ENCODE measurements at places on chromosomes 13 and 19.

GRCh38 chr13:113758651-113759524 is at the start of gene TMEM255B:
Gene TMEM255B (plus strand): TSS chr13:113759226. CDS start chr13:113759270, 44 bp downstream.
- peak within 1 kb of the TSS; percentile 99 for H3K4me3 ChIP-seq
- H3K27me3 ChIP-seq, result peaks cover 12% of the 10 kb centered on the region
- peaks cover 57% of the 10 kb centered on the region for H3K4me1 ChIP-seq
- DNase-seq, result peak; percentile 91
- peak within 1 kb of the TSS; percentile 93 for H3K27ac ChIP-seq
- peaks cover 27% of the 10 kb centered on the region for H3K36me3 ChIP-seq

- peak overlapping the region; percentile 25 for H3K27ac ChIP-seq
- no peak overlapping the region for H3K4me3 ChIP-seq
- DNase-seq, result no peak
- no peaks in the 10 kb centered on the region for H3K27me3 ChIP-seq
- peaks cover 5% of the 10 kb centered on the region for H3K4me1 ChIP-seq
Measured at GRCh38 chr13:34156841-34157365, 339.0 kb downstream of the RFC3 start.

GRCh38 chr19:47107202-47107952 is 6.2 kb downstream of the ZC3H4 start:
- peaks cover 37% of the 10 kb centered on the region for H3K4me1 ChIP-seq
- H3K4me3 ChIP-seq, result no peak overlapping the region
- peak overlapping the region; percentile 52 for H3K27ac ChIP-seq
- DNase-seq, result no peak
- H3K36me3 ChIP-seq, result peaks cover 22% of the 10 kb centered on the region

DNA sequence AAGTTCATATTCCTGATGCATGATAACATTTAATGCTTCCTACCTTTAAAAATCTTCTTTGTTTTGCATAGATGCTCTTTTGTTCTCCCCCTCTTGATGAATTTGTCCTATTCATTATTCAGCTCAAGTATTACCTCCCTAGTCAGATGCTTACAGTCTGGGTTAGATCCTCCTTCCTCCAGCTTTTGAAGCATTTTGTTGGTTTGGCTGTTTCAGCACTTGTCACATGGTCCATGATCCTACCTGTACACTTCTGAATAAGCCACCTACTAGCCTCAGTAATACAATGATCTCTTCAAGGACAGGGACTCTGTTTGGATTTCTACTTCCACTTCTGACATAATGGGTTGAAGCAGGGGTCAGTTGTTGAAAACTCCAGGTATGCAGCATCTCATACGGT is 37.4 kb downstream of the N4BP2L1 start:
- H3K27ac ChIP-seq, result no peak overlapping the region
- no peaks in the 10 kb centered on the region for H3K27me3 ChIP-seq
- H3K4me1 ChIP-seq, result no peaks in the 10 kb centered on the region
- H3K36me3 ChIP-seq, result no peaks in the 10 kb centered on the region
- H3K4me3 ChIP-seq, result no peak overlapping the region

GRCh38 chr13:52395704-52396103 is 10.3 kb downstream of the THSD1 start:
- no peak for DNase-seq
- H3K27me3 ChIP-seq, result peaks cover 12% of the 10 kb centered on the region
- H3K27ac ChIP-seq, result peak overlapping the region; percentile 86
- H3K36me3 ChIP-seq, result peaks cover 75% of the 10 kb centered on the region
- H3K4me1 ChIP-seq, result peaks cover 88% of the 10 kb centered on the region

DNA sequence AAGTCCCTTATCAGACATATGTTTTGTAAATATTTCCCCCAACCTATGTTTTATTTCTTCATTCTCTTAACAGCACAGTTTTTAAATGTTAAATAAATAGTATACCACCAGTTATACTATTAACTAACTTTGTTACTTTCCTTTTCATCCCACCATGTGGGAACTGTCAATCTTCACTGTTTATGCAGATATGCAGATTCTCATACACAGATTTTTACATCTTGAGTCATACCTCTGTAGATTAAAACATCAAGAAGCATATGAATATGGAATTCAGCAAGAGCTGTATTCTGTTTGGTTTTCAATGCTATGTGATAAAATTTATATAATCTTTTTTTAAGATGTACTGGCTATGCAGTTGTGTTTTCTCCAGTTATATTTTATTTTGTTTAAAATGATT is 566.3 kb downstream of the LIG4 start:
- no peak overlapping the region for H3K27ac ChIP-seq
- no peaks in the 10 kb centered on the region for H3K36me3 ChIP-seq
- no peak overlapping the region for H3K4me3 ChIP-seq
- H3K27me3 ChIP-seq, result no peaks in the 10 kb centered on the region
- DNase-seq, result no peak
- H3K4me1 ChIP-seq, result peaks cover 8% of the 10 kb centered on the region

DNA sequence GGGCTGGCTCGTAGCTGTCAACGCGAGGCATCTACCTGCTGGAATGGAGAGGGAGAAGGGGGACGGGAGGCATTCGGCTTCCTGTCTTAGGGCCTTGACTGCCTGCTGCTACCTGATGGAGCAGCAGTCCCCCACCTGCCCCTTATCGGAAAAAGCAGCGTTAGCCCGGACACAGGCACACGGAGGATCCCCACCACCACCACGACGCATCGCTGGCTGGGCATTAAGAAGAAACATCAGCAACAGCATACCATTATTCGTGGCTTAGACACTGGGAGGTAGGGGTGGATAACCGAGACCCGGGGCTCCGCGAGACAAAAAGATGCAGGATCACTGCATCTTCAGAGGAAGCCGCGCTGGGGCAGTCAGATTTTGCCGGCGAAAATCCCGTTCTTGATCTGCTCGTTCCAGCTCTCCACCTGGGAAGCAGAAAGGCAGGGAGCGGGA is 1.1 kb downstream of the COX6B2 start:
- no peak for DNase-seq
- H3K27ac ChIP-seq, result no peak overlapping the region
- peaks cover 35% of the 10 kb centered on the region for H3K27me3 ChIP-seq
- peaks cover 3% of the 10 kb centered on the region for H3K36me3 ChIP-seq

Measured in endothelial cell (in vitro differentiated cells).